ENCODE measurements at places on chromosomes 6 and 20.
A peak's percentile ranks its signal among the peaks of the same experiment; 100 is the strongest.

- no peak for DNase-seq
These were observed 249.5 kb upstream of the THEMIS start for GRCh38 chr6:128150376-128150775.

GRCh38 chr6:25472306-25472705 is 179.7 kb upstream of the SCGN start:
- no peak for DNase-seq

- no peak for DNase-seq
These were observed 355.1 kb downstream of the HAO1 start for GRCh38 chr20:7585126-7585679.

- no peak for DNase-seq
These were observed 751.5 kb downstream of the CBLN4 start for GRCh38 chr20:55253781-55254180.

- DNase-seq, result no peak
These were observed 281.3 kb downstream of the FOXC1 start for GRCh38 chr6:1890987-1891386.

GRCh38 chr20:5091902-5092301 is 27.9 kb downstream of the PCNA start:
- DNase-seq, result no peak

- no peak for DNase-seq
These were observed 3.5 kb downstream of the TBPL1 start for GRCh38 chr6:133956416-133957049.

GRCh38 chr6:27144740-27145079 is 102.8 kb upstream of the PRSS16 start:
- no peak for DNase-seq

- no peak for DNase-seq
These were observed 93.3 kb upstream of the SULF2 start for GRCh38 chr20:47878601-47879027.

- DNase-seq, result no peak
These were observed 143.4 kb upstream of the CST7 start for GRCh38 chr20:24805456-24806238.

GRCh38 chr6:111846492-111847409 is 26.5 kb downstream of the FYN start:
- DNase-seq, result no peak

GRCh38 chr6:25041485-25042035 is 105.8 kb upstream of the RIPOR2 start:
- no peak for DNase-seq

DNA sequence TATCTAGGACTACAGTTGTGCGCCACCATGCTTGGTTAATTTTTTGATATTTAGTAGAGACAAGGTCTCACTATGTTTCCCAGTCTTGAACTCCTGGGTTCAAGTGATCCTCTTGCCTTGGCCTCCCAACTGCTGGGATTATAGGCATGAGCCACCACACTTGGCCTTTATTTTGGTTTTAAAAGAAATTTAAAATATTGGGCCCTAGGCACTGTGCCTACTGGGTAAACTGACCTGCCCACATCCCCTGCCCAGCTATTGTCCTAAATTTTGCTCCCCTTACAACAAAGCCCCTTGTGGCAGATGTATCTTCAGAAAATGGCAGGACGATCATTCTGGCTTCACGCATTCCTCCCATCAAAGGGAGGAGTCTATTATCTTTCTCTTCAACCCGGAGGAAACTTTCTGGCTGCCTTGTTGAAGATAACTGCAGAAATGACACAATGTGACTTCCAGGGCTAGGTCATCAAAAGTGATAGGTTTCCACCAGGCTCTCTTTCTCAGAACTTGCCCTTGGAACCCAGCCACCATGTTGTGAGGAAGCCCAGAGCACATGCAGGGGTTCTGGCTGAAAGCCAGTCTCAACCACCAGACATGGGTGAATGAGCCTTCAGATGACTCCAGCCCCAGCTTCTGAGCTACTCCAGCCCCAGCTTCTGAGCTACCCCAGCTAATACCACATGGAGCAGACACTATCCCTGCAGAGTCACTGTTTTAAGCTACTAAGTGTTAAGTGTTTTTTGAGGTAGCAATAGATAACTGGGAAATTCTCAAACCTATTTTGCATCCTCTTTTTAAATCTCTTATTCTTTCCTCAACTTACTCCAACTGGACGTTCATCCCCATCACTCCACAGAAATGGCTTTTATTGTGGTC is 4.6 kb upstream of the GUCA1B start:
- no peak for DNase-seq

DNA sequence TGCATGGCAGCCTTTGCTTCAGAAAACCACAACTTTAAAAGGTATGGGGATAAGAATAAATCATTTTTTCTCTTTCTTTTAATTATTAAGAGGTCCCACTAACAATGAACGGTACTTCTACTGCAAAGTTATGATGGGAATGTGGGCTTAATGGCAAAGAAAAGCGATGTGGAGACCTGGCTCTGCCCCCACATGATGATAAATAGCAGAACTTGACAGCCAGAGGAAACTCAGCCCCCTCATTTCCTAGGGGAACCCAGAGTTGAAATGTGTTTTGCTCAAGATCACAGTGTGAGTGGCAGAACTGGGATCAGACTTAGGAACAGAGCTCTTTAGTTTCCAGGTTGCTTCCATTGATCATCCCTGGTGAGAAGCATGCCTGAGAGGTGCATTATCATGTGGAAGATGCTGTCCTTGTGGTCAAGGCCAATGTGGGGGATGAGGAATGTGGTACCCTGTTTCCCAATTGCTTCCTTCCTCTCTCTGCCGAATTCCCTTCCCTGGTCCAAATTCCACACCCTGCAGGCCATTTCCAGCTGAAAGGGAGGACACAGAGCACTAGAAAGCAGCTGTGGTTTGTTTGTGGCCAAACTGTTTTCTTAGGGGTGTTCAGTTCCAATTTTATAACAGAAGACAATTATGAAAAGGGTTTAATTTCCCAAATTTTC is 66.0 kb downstream of the BACH2 start:
- no peak for DNase-seq

GRCh38 chr6:149642829-149643580 is 5.5 kb downstream of the KATNA1 start:
- DNase-seq, result no peak

GRCh38 chr20:13396022-13396421 is 174.9 kb downstream of the ISM1 start:
- DNase-seq, result no peak

DNA sequence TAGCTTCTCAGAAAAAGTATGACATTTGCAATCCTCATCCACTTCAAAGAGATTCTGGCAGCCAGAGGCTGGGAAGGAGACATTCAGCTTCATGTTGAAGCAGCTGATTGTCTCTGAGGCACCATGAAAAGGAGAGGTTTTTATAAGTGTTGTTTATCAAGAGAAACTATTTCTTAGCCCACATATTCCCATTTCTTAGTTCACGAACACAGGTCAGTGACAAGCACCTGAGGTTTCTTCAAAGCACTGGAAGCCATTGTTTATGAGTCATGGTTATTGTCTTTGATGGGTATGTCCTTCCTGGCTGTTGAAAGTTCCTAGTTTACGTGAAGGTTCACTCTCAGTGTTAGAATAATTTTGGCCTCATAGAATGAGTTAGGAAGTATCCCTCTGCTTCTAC is 3.0 kb upstream of the DDX43 start:
- no peak for DNase-seq

- no peak for DNase-seq
These were observed 84.9 kb upstream of the NAA20 start for GRCh38 chr20:19932170-19932667.

DNA sequence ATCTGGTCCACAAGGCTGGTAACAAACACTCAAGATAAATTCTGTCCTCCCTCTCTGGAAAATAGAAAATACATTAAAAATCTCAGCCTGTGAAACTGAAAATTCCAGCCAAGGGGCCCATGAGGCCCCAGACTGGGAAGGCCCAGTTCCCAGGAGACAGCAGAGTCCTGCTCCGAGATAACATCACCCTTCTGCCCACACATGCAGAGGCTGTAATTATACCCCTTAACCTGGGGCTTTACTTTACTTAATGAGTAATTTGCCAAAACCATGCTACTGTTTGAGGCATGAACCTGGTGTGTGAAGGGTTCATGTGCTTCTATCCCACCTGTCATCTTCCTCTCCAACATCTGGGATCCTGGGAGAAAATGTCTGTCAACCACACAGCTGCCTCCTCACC is 398.9 kb upstream of the SULF2 start:
- no peak for DNase-seq

- DNase-seq, result no peak
These were observed 116.1 kb downstream of the JAG1 start for GRCh38 chr20:10557685-10558084.

GRCh38 chr20:6841128-6841527 is 73.6 kb downstream of the BMP2 start:
- no peak for DNase-seq

- no peak for DNase-seq
These were observed 234.2 kb upstream of the ECI2 start for GRCh38 chr6:4369616-4370015.

- DNase-seq, result no peak
These were observed 308.2 kb downstream of the EYA4 start for GRCh38 chr6:133549371-133549801.

DNA sequence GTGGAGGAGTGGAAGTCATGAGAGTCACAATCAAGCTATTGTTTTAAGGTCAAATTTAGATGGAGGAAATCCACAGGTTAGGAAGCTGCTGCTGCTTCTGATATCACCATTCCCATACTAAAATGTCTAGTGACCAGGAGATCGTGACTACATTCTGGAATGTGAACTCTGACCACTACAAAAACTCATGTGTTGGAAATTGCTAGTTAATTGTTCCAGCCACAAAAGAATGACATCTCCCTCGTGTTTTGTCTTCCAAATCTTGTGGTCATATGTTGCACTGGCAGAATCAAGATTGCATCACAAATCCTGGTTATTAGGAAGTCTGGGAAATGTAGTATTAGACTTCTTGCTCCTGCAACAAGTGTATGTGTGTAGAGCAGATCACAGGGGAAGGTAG is 441.9 kb downstream of the CD109 start:
- DNase-seq, result no peak

GRCh38 chr6:118776607-118777549 is 117.1 kb upstream of the ASF1A start:
- DNase-seq, result peak; percentile 57

DNA sequence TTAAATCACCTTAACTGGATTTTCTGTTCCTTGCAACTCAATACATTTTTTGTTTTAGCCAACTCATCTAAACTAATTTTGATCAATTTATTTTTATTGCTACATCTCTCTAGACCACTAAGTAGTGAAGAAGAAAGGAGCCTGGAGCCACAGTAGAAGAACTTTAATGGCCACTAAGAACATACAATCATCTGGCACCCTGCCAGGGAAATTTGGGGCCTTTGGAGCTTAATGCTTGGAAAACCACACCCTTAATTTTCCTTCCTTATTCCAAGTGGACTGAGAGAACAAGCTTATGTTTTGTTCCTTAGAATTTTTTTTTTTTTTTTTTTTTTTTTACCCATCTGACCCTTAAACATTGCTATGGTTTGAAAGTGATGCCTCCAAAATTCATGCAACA is 12.0 kb upstream of the GMDS start:
- no peak for DNase-seq

GRCh38 chr20:35339007-35339406 is 46.8 kb upstream of the FAM83C start:
- DNase-seq, result no peak

- DNase-seq, result no peak
These were observed 347.3 kb downstream of the ESR1 start for GRCh38 chr6:152154559-152155356.

DNA sequence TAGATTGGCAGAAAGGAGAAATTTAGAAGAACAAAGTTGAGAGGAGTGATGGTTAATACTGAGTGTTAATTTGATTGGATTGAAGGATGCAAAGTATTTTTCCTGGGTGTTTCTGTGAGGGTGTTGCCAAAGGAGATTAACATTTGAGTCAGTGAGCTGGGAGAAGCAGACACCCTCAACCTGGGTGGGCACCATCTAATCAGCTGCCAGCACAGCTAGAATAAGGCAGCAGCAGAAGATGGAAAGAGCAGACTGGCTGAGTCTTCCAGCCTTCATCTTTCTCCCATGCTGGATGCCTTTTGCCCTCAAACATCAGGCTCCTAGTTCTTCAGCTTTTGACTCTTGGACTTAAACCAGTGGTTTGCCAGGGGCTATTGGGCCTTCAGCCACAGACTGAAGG is 437.7 kb upstream of the AGPAT4 start:
- no peak for DNase-seq

DNA sequence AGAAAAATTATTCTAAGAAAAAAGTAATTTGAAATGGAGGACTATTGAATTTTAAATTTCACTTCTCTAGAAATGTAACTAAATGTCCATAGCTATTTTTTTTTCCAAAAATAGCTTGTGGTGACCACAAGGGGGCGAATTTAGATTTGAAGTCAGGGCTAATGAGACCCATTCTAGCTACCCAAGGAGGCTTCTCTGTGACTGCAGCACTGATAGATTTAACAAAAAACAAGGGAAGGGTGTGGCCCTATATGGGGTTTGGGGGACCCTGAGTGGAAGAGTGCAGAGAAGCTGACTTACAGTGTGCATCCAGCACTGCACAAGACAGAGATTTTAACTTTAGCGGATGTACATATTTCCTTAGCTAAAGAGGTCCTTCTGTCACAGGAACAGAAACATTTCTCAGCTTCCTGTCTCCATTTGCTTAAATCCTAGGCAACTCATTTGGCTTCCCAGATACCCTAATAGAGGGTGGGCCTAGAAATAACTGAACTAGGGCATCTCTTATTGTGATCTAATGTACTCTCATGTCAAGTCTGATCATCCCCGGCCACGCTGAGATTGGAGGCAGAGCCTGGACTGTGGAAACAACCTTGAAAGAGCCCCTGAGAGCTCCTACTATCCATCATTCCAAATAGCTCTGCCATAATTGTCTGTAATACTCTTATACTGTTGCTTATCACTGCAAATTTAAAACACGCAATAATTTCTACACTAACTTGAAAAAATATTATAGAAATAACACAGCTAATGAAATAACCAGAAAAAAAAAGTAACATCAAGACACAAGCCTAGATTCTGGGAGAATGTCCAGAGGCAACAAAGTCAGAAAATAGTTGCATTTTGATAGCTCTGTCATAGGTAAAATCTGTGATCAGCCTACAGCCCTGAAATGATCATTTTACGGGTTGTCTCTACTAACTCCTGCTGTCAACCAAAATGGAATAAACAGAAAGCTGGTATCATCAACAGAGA is 93.6 kb downstream of the SNAP91 start:
- no peak for DNase-seq

DNA sequence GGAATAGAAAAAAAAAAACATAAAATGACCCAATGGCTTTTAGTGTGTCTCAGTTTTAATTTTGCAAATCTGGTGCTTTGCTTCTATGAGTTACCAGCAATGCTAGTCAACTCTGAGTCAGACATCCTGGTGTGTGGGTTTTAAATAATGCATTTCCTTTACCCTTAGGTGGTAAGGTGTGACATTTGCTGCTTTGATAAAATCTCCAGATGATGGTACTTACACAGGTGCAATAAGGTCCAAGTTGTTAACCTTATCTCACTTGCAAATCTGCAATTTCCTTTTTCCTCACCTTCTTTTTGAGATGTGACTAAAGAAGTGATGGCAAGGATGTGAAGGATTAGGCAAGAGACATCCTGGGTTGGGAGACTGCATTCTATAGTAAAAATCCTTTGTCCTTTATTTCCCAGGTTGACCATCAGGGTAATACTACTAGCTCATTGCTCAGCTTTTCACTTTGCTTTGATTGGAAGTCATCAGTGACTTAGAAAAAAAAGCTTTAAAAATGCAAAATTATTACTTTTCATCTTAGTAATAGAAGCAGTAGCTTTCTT is 818.5 kb upstream of the FLRT3 start:
- DNase-seq, result no peak
